ENCODE measurements at places on chromosomes 11 and 22.

GRCh38 chr11:111307472-111308108 lies 9.2 kb downstream of the POU2AF3 start:
- DNase-seq = no peak

GRCh38 chr11:132472411-132473172 lies 1059.7 kb downstream of the OPCML start:
- DNase-seq = no peak

- no peak for DNase-seq
These were observed 650 bp downstream of the PPM1F start for GRCh38 chr22:21951931-21952465.

DNA sequence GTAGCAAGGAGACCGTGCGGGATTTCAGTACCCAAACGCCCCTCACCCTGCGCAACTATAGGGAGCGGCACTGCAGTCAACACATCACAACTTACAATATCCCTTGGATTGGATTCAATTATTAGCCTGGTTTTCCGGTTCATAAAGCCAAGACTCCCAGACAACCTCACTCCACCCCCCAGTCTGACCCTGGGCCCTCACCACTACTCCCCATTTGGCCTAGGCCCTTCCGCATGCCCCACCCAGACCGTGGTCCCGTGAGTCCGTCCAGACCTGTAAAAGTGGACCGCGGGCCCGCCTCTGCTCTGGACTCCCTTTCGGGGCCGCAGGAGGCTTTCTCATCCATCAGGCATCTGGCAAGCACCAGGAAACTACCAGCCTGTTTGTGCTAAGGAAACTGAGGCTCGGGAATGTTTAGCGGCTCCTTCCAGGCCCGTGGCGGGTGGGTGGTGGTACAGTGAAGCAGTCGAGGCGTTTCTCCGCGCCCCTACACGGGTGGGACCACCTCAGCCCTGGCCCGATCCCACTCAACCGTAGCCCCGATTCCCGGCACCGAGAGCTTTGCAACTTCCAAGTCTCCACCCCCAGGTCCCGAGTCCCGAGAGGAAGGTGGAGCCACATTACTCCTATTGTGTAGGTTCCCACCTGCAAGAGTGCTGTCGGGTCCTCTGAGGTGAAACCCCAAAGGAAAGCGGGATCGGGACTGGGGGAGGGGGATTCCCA lies 679 bp upstream of the DPP3 start:
- no peak for DNase-seq

- no peak for DNase-seq
These were observed 62.4 kb upstream of the POU2AF1 start for GRCh38 chr11:111441443-111441842.

GRCh38 chr22:44952863-44953746 lies 56.7 kb downstream of the PHF21B start:
- no peak for DNase-seq

- no peak for DNase-seq
These were observed 19.3 kb upstream of the MRGPRX2 start for GRCh38 chr11:19079643-19080440.

DNA sequence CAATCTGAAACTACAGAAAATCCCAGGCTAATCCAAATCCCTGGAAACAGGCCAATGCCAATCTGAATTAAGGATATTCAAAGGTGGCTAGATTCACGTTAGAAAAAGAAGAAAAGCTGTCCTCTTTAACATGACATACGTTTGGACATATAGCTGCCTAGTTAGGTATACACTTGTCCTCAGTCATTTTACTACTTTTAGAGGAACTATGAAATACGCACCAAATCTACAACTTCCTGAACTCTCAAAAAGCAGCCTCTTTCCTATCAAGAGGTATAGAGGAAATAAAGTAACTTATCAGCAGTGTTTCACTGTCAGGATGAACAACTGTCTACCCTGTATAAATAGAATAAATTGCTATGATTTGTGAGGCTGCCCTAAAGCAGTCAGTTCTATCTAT lies 24.0 kb downstream of the KMT5B start:
- no peak for DNase-seq

GRCh38 chr11:107018902-107019493 lies 722 bp upstream of the GUCY1A2 start:
- DNase-seq = no peak

- DNase-seq = no peak
These were observed 27.6 kb upstream of the EXPH5 start for GRCh38 chr11:108620958-108621772.

DNA sequence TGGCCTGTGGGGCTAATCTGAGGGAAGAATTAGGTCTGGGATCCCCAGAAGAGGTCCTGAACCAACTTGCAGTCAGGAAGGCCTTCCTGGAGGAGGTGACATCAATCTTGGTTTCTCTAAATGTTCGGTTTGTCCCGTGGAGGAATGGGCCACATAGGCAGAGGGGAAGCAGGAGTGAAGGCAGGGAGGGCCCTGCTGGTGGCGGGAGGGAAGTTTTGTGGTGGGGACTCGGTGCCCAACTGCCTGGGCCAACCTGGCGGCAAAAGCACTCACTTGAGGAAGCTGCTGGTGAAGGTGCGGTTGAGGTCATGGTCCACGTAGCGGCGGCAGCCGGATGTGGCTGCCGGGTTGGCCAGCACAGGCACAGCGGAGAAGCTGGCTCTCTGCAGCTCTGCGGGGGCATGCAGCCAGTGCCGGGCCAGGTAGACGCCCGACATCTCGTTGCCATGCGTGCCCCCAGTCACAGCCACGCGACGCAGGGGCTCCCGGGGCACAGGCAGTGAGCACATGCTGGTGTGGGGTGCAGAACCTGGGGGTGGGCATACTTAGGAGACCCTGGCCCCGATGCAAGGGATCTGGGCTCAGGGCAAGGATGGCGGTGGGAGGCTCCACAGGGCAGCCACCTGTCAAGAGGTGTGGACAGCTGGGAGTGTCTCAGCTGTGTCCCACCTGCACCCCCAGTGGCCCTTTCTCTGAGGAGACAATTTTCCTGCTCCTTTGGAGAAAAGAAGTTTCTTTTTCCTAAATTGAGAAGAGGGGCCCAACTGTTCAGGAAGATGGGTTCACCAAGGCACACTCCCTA lies 3.8 kb downstream of the ACY3 start:
- DNase-seq = peak; percentile 38

DNA sequence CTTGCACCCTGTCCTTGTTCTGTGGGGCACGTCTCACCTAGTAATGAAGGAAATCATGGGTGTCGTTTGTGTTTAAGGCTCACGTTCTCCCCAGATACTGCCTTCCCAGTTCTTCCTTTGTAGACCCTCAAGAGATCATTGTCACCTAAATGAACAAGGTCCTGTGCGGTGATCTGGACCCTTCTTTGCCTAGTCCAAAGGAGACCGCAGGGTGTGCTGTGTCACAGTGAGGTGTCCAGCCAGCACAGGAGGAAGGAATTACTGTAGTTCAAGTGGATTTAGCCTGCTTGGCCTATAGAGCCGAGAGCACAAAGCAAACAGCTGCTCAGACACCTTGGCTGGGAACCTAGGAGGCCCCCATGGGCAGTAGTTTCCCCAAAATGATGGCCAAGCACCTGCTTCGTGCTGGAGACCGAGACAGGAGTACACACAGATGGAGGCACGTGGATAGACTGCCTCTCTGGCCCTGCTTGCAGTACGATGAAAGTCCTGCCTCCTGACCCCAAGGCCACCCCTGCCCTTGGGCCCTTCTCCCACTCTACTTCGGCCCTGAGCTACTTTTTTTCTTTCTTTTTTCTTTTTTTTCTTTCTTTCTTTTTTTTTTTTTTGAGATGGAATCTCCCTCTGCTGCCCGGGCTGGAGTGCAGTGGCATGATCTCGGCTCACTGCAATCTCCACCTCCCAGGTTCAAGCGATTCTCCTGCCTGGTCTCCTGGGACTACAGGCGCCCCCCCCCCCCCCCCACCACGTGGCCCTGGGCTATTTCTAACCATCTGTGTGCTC lies 19.4 kb upstream of the PPFIA1 start:
- no peak for DNase-seq

DNA sequence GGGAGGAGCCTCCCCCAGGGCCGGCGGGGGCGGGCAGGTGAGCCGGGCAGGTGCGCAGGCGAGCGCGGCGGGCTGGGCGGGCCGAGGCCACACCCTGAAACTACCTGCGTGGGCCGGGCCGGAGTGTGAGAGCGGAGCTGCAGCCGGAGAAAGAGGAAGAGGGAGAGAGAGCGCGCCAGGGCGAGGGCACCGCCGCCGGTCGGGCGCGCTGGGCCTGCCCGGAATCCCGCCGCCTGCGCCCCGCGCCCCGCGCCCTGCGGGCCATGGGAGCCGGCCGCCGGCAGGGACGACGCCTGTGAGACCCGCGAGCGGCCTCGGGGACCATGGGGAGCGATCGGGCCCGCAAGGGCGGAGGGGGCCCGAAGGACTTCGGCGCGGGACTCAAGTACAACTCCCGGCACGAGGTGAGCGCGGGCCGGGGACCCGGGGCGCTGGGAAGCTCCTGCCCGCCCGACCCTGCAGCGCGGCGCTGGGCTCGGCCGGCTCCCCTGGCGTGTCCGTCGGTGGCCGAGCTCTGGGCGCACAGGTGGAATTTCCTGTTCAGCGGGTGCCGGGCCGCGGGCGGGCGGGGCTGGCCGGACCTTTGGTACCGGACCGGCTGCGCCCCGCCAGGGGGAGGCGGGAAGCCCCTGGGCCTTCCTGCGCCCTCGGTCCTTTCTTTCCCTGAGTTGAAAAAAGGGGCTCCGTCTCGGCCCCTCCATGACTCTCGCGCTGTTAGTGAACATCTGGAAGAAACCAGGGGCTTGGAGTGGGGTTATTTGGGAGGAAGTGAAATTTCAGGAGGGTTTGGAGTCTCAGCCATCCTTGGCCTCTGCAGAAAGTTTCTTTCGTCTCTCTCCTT lies at the start of gene ST14:
Gene ST14, plus strand, starts transcription at position 126 of the 841 bp plus-strand sequence. Its CDS starts 198 bp downstream, at position 324.
- no peak for DNase-seq

DNA sequence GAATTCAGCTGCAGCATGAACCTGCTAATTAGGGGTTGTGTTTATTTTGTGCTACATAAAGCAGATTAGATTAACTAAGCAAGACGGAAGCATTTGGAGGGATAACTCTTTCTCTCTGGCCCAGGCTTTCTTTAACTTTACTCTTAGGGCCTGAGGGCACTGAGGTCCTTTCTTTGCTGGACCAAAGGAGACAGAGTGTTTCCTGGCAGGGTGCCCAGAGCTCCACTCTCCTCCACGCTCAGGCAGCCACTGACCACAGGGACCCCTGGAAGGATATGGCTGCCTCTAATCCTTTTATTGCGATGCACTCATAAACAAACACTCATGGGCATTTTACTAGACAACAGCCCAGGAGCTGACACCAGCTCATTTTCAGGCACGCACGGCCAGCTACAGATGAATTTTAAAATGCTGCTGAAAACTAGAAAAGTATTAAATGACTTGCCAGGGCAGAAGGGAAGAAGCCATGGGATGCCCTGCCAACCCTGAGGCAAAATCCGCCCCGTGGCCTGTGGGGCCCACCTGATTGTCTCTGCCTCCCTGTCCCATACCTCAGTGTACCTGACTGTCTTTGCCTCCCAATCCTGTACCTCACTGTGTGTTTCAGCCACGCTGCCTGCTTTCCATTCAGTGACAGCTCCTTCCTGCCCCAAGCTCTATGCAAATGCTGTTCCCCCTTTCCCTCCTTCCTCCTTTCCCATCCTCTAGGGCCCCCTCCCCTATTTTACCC lies 192.6 kb upstream of the NAV2 start:
- no peak for DNase-seq

GRCh38 chr11:122319691-122320620 lies 203.9 kb upstream of the BLID start:
- peak; percentile 94 for DNase-seq

- no peak for DNase-seq
These were observed 14.3 kb upstream of the TMEM184B start for GRCh38 chr22:38286915-38287669.

DNA sequence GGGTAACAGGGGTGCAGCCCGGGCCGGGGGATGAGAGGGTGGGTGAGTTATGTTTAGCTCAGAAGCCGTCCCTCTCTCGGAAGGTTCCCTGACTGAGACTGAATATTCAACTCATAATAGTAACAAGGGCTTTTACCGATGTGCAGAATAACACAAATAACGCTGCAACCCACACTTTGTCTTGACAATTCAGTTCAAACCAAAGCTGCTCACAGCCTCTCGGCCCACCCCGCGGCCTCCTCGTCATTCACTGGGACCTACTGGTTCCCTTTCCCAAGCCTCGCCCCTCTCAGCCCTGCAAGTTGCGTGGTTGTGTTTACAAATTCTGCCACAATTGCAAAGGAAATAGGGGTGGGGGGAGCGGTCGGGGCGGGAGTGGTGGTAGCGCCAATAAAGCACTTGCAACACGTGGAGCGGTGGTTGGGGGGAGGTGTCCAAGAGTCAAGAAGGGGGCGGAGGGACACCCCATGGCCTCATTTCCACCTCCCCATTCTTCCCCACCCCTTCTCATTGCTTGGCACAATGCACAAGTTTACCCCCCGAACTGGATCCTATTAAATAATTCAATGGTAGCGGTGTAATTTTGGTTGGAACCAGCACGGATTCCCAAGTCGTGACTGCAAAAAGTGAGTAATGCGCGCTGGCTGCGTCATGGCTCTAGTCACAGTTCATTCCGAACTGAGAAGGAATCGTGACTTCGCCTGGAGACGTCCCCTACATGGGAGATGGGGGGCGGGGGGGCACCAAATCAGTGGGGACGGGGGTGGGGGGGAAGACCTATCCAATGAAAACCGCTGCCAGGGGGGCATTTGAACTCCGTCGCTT lies 102.0 kb upstream of the HSD17B12 start:
- no peak for DNase-seq

DNA sequence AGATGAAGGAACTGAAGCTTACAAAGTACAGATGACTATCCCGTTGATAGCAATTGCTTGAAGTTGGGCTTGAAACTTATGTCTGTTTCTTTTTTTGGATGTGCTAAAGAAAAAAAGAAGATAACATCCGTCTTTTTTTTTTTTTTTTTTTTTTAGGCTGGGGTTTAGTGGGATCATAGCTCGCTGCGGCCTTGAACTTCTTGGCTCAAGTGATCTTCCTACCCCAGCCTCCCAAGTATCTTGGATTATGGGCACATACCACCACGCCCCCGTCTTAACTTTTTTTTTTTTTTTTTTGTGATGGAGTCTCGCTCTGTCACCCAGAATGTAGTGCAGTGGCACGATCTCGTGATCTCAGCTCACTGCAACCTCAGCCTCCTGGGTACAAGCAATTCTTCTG lies 40.8 kb upstream of the SCN3B start:
- DNase-seq = no peak
